ENCODE measurements at places on chromosomes 11 and 22. TPM values are rescaled to one million over a fixed set of nuclear protein-coding genes. Genes with fewer than 3 reads are reported as not detected.
A peak's percentile ranks its signal among the peaks of the same experiment; 100 is the strongest.

Gene HTR3A
- not detected for total RNA-seq

Gene C11orf54
- 22.2 TPM for total RNA-seq

Gene FBLN1
- 546 TPM for total RNA-seq

- H3K4me3 ChIP-seq = no peak overlapping the region
- DNase-seq = no peak
- H3K27me3 ChIP-seq = no peaks in the 10 kb centered on the region
- no peaks in the 10 kb centered on the region for H3K36me3 ChIP-seq
- H3K4me1 ChIP-seq = peaks cover 7% of the 10 kb centered on the region
These were observed 19.6 kb downstream of the ACER3 start for GRCh38 chr11:76880314-76880713.

DNA sequence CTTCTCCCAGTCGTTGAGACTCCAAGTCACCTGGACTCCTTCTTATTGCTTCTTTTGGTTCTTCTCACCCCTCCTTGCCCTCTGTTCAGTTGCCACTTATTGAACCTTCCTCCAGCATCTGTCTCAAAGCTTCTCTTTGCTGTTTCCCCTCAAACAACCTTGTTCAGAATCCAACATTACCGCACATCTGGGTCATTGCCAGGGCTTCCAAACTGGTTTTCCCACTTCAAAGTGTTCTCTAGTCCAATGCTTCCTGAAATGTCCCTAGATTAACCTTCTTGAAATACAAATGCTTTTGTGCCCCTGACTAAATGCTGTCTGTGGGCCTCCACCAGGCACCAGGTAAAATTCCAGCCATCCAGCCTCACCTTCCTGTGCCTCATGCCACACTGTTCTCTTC lies 100.8 kb upstream of the TTC12 start:
- H3K4me3 ChIP-seq = no peak overlapping the region
- no peaks in the 10 kb centered on the region for H3K36me3 ChIP-seq
- no peak overlapping the region for H3K27ac ChIP-seq
- no peaks in the 10 kb centered on the region for H3K27me3 ChIP-seq
- no peak for DNase-seq

DNA sequence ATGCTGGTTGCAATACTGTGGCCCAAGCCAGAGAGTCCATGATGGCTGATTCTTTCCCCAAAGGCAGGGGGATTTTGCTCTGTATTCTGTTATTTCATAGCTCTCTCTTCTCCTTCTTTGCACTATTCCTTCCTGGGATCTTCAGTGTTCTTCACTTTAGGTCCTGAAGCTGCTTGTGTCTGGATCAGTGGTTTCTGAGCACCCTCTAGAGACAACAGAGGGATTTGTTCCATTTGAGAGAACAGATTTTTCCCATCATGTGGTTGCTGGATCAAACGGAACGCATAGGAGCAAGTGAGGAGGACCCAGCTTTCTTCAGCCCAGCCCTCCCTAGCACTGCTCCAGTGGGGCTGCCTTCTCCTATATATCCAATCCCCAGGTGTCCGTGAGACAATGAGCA lies 68.7 kb upstream of the SYN3 start:
- no peaks in the 10 kb centered on the region for H3K36me3 ChIP-seq
- H3K27me3 ChIP-seq = no peaks in the 10 kb centered on the region
- no peak for DNase-seq
- no peaks in the 10 kb centered on the region for H3K4me1 ChIP-seq
- no peak overlapping the region for H3K4me3 ChIP-seq
- no peak overlapping the region for H3K27ac ChIP-seq

DNA sequence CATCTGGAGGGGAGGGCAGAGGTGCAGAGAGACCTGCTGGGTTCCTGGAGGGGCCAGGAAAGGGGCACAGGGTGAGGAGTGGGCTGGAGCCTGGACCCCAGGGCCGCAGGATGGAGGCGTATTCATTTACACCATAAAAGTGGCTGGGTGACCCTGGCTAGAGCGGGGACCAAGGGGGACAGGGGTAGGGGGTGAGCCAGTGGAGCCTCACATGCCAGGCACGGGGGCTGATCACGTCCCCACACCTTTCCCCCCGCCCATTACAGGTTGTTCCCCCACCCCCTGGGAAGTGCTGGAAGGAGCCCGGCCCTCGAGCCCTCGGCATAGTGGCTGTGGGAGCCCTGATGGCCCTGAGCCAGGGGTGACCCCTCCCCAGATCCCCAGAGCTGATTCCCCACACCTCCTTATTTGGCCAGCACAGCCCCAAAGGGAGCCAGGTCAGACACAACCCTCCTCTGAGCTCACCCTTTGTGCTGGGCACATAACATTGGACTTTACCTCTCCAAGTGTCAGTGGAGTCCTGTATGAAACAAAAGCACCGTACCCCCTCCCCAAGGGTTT lies 781 bp downstream of the TCIRG1 start:
- no peak for DNase-seq
- H3K27ac ChIP-seq = peak overlapping the region; percentile 90
- H3K27me3 ChIP-seq = no peaks in the 10 kb centered on the region
- peaks cover 12% of the 10 kb centered on the region for H3K36me3 ChIP-seq
